ENCODE measurements at places on chromosomes 5 and 9. TPM values are rescaled to one million over a fixed set of nuclear protein-coding genes. Genes with fewer than 3 reads are reported as not detected.
A peak's percentile ranks its signal among the peaks of the same experiment; 100 is the strongest.

DNA sequence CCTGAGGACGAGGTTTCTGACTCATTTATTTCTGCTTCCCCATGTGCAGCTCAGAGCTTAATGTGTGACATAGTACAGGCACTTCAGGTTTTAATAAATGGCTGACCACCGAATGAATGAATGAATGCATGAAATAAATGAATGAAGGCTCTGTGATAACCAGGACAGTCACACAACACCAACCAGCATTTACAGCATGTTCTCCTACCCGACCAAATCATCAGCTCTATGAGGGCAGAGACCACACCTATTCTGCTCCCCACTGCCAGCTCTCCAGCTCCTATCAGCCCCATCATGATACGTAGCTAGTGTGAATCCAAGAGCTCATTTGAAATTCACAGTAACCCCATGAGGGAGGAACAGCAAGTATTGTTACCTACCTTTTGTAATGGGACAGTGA lies 4.8 kb downstream of the TMOD1 start:
- DNase-seq, result no peak

DNA sequence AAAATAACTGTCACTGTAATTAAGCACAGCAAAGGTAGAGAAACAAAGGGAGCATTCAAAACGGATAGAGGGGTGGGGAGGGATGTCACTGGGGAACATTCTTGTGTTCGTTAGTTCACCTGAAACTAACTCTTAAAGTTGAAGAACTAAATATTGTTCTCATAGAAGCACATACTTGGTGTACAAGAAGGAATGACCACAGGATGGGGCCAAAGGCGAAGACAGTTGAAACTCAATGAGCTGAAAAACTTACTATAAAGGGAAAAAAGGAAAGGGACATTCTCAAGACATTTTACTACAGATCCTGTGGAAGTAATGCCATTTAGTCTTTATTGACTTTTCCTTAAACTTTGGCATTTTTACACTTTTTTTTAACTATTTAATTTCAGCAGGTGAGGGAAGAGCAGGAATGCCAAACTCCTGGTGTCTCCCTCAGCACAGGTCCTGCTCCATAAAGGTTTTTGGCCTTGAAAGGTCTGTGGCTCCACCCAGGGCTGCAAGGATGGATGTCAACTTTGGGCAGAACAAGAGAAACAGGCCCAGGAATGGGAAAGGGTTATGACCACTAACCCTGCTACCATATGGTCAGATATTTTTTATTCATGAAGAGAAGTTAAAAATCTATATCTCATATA lies 197.6 kb upstream of the RASA1 start:
- peak; percentile 30 for DNase-seq

GRCh38 chr9:17319864-17320263 lies 185.0 kb downstream of the CNTLN start:
- no peak for DNase-seq

GRCh38 chr5:147303976-147304375 lies 69.2 kb downstream of the STK32A start:
- no peak for DNase-seq

DNA sequence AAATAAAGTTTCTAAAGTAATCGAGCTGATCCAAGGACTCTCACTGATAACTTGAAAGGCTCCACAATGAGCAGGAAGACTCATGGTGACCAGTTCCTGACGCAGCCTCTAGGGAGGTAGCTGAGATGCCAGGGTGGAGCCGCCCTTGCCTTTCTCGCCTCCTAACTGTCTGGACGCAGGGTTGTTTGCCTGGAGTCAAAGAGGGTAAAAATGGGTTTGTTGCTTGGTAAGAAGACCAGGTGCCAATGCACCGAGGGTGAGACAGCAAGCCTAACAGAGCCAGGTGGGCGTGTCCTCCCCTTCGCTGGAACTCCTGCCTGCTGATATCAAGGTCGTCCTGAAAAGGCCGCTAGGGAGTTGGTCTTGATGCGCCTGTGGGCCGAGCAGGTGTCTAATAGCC lies 48.6 kb upstream of the FCN1 start:
- no peak for DNase-seq

DNA sequence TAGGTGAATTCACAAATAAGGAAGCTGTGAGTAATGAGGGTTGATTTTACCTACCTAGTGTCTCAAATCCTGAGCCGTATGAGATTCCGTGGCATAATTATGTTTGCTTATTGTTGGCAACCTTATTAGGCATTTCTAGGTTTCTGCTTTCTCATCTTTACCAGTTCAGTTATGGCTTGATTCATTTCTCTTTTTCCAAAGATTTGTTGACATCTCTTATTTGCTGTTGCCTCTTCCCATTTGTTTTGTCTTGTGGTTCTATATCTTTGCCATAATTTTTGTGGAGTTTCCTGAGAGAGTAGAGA lies 470 bp downstream of the IL31RA start:
- DNase-seq, result peak; percentile 35

- no peak for DNase-seq
These were observed 44.2 kb downstream of the SNX30 start for GRCh38 chr9:112794731-112795130.

DNA sequence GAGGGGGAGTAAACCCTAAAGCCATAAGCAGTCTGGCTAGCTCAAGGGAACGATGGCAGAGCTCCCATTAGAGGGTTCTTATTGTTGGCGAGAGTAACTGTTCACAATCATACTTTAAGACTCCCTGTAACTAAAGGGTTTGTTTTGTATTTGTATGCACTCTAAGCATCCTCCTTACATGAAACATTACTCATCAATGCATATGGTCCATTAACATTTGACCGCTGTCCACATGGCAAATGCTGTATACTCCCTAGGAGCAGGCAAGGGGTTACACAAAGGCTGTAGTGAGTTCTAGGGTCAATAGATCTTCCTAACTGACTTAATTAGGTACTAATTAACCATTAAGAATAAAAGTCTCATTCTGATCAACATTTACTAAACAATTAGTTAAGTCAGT lies 95.3 kb upstream of the MRPS30 start:
- DNase-seq, result no peak

GRCh38 chr9:107768224-107768623 lies 278.7 kb upstream of the KLF4 start:
- DNase-seq, result no peak

GRCh38 chr5:133354323-133355185 lies 257.8 kb downstream of the FSTL4 start:
- DNase-seq, result no peak

GRCh38 chr5:95857185-95857945 lies 34.8 kb upstream of the GLRX start:
- no peak for DNase-seq

- DNase-seq, result no peak
These were observed 9.3 kb upstream of the OR13F1 start for GRCh38 chr9:104494808-104495207.

DNA sequence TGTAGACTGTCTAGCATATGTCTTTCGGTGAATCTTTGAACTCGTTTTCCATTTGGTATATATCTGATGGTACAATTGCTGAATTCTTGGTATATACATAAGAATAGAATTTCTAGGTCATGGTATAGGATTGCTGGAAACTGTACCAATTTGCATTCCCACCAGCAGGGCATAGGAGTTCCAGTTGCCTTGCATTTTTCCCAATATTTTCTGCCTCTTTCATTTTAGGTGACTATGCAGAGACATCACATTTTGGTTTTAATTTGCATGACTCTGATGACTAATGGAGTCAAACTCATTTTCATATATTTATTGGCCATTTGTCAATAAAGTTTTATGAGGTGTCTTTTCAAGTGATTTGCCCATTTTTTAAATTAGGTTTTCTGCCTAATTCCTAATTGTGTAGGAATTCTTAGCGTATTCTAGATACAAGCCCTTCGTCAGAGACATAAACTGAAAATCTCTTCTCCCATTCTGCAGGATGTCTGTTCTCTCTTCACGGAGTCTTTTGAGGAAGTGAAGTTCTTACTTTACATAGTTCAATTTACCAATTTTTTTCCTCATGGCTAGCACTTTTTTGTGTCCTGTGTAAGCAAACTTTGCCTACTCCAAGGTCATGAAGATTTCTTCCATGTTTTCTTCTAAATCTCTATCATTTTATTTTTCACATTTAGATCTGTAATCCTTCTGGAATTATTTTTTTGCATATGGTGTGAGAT lies 28.9 kb upstream of the PDCD1LG2 start:
- no peak for DNase-seq

- DNase-seq, result no peak
These were observed 313.6 kb downstream of the ARHGEF28 start for GRCh38 chr5:73939557-73939956.

GRCh38 chr9:122228568-122229484 lies at the start of gene LHX6:
TSS of gene LHX6 (minus strand) at chr9:122228957. CDS start at chr9:122228740, 217 bp downstream.
- DNase-seq, result no peak

- no peak for DNase-seq
These were observed 308.5 kb downstream of the PLK2 start for GRCh38 chr5:58151414-58151813.

DNA sequence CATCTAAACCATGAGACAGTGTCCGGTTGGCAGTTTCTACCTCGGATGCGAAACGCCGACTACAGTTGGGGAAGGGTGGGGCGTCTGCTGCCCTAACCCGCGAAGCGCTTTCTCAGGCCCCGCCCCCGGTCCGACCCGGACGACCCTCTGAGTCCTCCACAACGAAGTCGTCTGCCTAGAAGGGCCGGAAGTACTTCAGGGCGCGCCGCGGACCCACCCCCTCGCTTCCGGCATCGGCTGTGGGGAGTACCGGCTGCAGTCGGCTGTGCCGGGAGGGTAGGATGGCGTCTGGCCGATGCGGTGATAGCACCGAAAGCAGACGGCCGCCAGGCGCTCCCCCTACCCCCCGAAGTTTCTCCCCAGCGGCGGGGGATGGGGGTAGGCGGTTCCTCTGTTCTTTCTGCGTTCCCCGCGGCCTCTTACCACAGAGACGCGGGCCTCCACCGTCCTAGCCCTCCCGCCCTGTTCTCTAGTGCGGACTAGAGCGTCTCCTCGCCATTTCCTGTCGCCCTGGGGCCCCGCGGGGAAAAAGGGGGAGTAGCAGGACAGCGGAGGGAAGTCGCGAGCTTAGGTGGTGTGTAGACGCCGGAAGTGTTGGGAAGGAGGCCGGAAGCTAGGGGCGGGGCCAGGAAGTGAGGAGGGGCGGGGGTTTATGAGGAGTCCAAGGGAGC lies at the start of gene TRIM41:
TRIM41 (plus strand) TSS at position 224 of the 671 bp plus-strand sequence. CDS start 719 bp downstream, outside the sequence.
- peak; percentile 94 for DNase-seq

GRCh38 chr9:106035806-106036205 lies 341.5 kb downstream of the TMEM38B start:
- no peak for DNase-seq

DNA sequence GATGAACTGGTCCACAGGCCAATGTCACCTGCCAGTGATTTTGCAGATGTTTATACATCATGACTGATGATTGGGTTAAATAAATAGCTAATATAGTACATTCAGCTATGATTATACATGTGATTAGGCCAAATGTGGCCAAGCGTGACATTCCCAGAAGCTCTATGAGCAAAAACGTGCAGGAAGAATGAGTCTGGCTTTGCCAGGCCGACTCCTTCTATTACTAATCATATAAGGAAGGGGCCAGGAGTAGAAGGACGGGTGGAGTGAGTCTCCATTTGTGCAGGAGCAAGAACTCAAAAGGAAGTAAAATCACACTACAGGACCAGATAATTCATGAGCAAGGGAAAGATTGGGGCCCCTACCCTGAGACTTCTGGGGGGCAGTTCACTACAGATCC lies 178.2 kb downstream of the ROR2 start:
- DNase-seq, result no peak

GRCh38 chr9:7325995-7326394 lies 473.6 kb downstream of the DMAC1 start:
- DNase-seq, result no peak

DNA sequence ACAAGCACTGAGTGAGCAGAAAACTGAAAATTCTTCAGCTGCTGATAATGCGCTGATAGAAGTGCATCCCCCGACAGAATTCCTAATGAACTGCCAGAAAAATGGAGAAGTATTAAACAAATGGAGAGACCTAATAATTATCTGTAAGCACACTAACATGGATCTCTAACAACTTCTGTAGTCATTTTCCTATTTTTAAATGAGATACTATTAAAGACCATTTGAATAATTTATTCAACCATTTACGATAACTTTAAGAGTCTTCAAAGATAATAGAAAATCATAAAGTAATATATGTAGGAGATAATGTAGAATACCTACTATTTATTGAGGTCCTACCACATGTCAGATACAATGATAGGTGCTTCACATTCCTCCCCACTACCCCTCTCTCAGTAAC lies 72.9 kb downstream of the EFNA5 start:
- DNase-seq, result no peak

DNA sequence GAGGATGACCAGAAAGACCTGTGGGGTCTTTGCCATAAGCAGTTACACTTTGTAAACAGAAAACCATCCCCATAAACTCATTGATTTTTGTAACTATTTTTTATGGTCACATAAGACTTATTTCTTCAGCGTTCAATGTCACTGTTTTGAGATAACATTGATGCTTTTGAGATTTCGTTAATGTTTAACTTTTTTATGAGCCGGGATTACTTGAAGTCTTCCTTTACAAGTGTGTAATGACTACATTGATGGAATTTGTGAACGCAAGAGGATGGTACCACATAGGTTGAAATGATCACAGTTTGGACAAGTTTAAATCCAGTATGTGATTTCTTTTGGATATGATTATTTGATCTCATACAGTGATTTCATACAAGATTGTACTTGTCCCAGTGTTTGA lies 1.8 kb downstream of the SLC12A2 start:
- DNase-seq, result no peak

- no peak for DNase-seq
These were observed 73.9 kb downstream of the SH3PXD2B start for GRCh38 chr5:172380301-172380986.

DNA sequence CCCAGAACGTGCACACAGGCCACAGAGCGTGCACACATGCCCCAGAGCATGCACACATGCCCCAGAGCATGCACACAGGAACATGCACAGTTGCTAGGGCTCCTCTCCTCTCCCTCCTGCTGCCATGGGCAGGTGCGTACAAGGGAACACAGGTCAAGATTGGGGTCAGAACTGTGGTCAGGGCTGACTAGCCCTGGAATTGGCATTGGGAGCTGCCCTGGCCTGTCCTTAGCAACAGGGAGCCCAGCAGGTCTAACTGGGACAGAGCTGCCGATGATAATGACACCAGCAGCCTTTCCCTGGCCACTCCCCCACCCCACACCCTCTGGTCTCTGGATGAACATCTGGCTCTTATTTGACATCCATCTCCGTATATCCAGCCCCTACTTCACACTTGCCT lies 8.0 kb downstream of the PCDH1 start:
- no peak for DNase-seq

GRCh38 chr9:127450243-127450760 lies 904 bp downstream of the RPL12 start:
- no peak for DNase-seq

FPGS gene
- 56.5 TPM for total RNA-seq

CYLC2 gene
- not detected for total RNA-seq

SLC23A1 gene
- total RNA-seq, result not detected

BNC2 gene
- 5.7 TPM for total RNA-seq

TOR4A gene
- total RNA-seq, result 37.1 TPM

LEAP2 gene
- total RNA-seq, result 1.4 TPM

ZNF354C gene
- 4.3 TPM for total RNA-seq

C8G gene
- total RNA-seq, result 2.9 TPM

WNT8A gene
- not detected for total RNA-seq

LOX gene
- 0.62 TPM for total RNA-seq

SAPCD2 gene
- total RNA-seq, result 18.4 TPM

KCNMB1 gene
- not detected for total RNA-seq

PAPPA gene
- 1.2 TPM for total RNA-seq

DIPK1B gene
- 10.6 TPM for total RNA-seq

IL3 gene
- total RNA-seq, result not detected

RASGRF2 gene
- 4.7 TPM for total RNA-seq

ACOT12 gene
- total RNA-seq, result 0.74 TPM

All from Panc1 (cell line).